Bronchial smooth muscle cell (primary cell): ENCODE measurements at places on chromosomes 12 and 14. TPM values are rescaled to one million over a fixed set of nuclear protein-coding genes. Genes with fewer than 3 reads are reported as not detected.

The C1QL4 gene
- total RNA-seq = 0.09 and 0.63 TPM in 2 replicates

The RNU4-1 gene
- total RNA-seq = 503 and 1,049 TPM in 2 replicates

The KRT74 gene
- not detected in 2 replicates for total RNA-seq

The SOAT2 gene
- total RNA-seq = 0.16 and 0.17 TPM in 2 replicates

The GTF2H3 gene
- 20.6 and 21.3 TPM in 2 replicates for total RNA-seq

The ACSM4 gene
- total RNA-seq = not detected in 2 replicates

The NKX2-1 gene
- total RNA-seq = 0.09 TPM in 1 of 2 replicates, not detected in the other

The AGAP2 gene
- total RNA-seq = 0.32 and 0.43 TPM in 2 replicates

The THTPA gene
- 14.8 and 25.4 TPM in 2 replicates for total RNA-seq

The LBHD2 gene
- total RNA-seq = not detected in 2 replicates

The CCDC175 gene
- total RNA-seq = not detected in 2 replicates

The TMEM132C gene
- total RNA-seq = not detected in 2 replicates

The PDZRN4 gene
- total RNA-seq = under 0.01 TPM in 1 of 2 replicates, not detected in the other

The TSFM gene
- 9.4 and 14.3 TPM in 2 replicates for total RNA-seq

The USP44 gene
- total RNA-seq = 10.0 and 11.8 TPM in 2 replicates

The NEUROD4 gene
- not detected in 2 replicates for total RNA-seq

The ETV6 gene
- total RNA-seq = 1.9 and 2.8 TPM in 2 replicates

The KLHDC1 gene
- total RNA-seq = 6.5 and 9.0 TPM in 2 replicates

The TSPAN8 gene
- total RNA-seq = not detected in 2 replicates

The CLEC1A gene
- total RNA-seq = not detected in 2 replicates

The VRTN gene
- under 0.01 TPM in 1 of 2 replicates, not detected in the other for total RNA-seq

The CCDC197 gene
- not detected in 2 replicates for total RNA-seq

The CCND2 gene
- total RNA-seq = 14.9 and 37.0 TPM in 2 replicates

The ZFYVE26 gene
- total RNA-seq = 12.9 and 13.1 TPM in 2 replicates

The TAS2R9 gene
- total RNA-seq = 0.09 and 0.16 TPM in 2 replicates

The CLEC9A gene
- total RNA-seq = not detected in 2 replicates

The DIO2 gene
- total RNA-seq = 11.5 and 24.3 TPM in 2 replicates

The TMCC3 gene
- 0.47 and 1.5 TPM in 2 replicates for total RNA-seq

The IGF1 gene
- total RNA-seq = 0.63 and 2.7 TPM in 2 replicates

The RAB15 gene
- 2.2 and 2.4 TPM in 2 replicates for total RNA-seq

The ZDHHC22 gene
- total RNA-seq = not detected in 2 replicates

The FAM90A1 gene
- total RNA-seq = not detected in 2 replicates

The VPS29 gene
- total RNA-seq = 34.4 and 45.1 TPM in 2 replicates

The TIGAR gene
- total RNA-seq = 4.5 and 9.3 TPM in 2 replicates

The RNF10 gene
- 99.9 and 120 TPM in 2 replicates for total RNA-seq

The SLC2A3 gene
- total RNA-seq = 30.1 and 47.4 TPM in 2 replicates

The KRT6B gene
- 0.47 and 2.0 TPM in 2 replicates for total RNA-seq
